T-helper 2 cell (primary cell): ENCODE measurements at places on chromosomes 5 and 9.

DNA sequence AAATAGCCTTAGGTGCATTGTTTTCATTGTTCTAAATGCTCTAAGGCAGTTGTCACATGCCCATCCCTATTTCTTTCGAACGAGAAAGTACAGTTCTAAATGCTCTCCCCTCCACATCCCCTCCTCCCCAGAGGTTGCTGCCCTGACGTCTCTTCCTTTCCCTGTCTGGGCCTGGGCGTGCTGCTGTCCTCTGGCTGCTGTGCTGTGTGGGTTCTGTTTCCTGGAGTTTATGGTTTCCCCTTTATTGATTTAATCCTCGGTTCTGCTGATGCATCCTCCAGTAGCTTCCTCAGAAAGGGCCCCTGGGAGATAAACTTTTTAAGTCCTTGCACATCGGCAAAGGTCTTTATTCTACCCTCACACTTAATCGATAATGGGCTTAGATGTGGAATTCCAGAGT is 48.8 kb downstream of the MVB12B start:
- DNase-seq, result no peak

DNA sequence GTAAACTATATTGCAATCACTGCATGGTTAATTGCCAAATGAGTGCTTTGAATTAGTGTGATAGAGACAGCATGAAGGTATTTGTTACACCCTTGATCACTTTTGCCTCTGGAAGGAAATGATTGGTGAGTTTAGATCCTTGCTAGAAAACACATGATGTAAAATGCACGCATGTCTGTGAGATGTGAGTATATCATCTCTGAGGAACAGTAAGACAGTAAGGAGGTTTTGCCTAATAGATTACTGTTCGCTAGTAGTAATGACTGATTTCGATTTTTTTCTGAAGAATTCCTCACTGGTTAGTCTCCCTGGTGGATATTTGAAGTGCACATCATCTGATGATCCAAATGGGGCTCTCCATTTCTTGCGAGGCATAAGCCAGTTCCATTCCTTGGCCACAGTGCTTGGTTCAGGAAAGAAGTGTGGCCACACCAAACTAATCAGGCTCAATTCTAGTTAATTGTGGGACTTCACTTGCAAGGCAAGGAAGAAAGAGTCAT is 156.4 kb upstream of the ADRA1B start:
- DNase-seq, result no peak

DNA sequence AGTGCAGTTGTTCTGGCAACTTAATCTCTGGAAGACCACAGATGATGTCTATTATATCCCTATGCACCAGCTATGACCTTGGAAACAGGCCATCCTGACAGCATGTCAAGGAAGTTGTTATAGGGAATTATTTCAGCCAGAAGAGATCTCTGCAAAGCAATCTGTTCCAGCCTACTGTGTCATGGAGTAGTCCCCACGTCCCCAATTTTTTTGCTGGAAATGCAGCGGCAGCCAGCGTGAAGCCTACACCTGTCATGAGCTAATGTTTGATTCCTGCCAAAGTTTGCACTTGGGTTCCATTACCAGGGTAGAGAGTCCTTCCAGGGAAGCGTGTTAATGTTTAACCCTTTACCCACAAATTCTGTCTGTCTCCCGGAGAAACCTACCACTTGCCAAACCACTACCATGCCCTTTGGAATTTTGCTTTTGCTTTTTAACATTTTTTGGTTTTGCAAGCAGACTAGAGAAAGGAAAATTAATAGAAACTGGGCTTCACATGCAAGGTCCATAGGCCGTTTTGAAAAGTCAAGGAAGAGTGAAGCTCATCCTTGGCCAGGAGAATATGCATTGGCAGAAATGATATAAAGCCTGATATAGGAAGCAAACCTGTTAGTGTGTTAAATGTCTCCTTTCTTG is 174.9 kb upstream of the SPRY4 start:
- no peak for DNase-seq

DNA sequence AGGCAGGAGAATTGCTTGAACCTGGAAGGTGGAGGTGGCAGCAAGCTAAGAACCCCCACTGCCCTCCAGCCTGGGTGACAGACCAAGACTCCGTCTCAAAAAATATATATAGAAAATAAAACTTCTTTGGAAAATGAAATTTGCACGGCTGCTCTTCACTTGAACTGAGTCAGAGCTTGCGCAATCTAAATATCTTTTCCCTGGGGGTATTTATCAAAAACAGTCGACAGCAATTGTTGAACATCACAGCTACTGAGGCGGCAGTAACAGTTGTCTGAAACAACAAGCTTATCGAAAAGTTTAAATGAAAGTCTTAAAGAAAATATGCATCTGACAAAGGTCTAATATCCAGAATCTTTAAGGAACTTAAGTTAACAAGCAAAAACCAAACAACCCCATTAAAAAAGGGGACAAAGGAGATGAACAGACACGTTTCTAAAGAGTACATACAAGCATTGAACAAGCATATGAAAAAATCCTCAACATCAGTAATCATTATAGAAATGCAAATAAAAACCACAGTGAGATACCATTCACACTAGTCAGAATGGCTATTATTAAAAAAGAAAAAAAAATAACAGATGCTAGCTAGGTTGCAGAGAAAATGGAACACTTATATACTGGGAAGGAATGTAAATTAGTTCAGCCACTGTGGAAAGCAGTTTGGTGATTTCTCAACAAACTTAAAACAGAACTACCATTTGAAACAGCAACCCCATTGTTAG is 153.6 kb upstream of the CDH9 start:
- no peak for DNase-seq

GRCh38 chr9:93308158-93308602 is 124.2 kb downstream of the WNK2 start:
- no peak for DNase-seq

GRCh38 chr9:96674906-96675538 is 19.9 kb upstream of the PRXL2C start:
- DNase-seq, result no peak

DNA sequence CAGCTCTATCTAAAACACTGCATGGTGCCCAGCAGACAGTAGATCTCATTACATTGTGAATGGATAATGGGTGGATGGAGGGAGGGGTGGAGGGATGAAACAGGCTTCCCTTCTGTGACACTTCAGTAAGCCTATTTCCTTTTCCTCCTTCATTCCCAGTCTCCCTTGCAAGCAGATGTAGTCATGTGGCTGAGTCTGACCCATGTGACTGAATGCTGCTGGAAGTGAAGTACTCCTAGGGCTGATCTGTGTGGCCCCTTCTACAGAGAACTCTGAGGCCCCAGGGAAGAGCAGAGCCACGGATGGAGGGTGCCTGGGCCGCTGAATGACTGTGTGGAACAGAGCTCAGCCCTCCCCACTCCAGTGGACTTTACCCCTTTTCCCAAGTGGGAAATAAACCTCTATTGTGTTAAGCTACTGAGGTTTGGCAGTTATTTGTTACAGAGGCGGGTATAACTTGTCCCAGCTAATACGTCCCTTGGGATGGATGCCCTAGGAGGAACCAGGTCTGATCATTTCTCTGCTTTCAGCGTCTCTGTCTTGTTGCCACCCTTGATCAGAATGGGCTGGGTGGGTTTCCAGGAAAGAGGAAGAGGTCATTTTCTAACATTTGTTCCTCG is 176.1 kb upstream of the MVB12B start:
- no peak for DNase-seq

DNA sequence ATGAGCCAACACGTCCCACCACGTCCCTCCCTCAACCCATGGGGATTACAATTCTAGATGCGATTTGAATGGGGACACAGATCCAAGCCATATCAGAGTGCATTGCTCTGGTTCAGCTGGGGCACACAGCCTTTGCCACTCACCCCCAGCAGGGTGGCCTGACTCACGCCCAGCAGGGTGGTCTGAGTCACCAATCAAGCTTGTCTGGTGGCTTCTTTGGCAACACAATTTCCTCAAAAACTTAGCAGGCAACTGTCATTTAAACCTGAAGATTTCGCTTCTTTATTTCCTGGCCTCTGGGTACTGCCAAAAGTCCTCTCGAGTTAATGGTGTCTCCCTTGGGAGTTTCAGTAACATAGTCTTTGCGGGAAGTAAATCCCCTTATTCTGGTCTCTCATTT is 16.3 kb upstream of the SEMA5A start:
- no peak for DNase-seq

- no peak for DNase-seq
These were observed 134.5 kb downstream of the MED10 start for GRCh38 chr5:6243706-6244338.
